ENCODE measurements at places on chromosomes 7 and 10.

DNA sequence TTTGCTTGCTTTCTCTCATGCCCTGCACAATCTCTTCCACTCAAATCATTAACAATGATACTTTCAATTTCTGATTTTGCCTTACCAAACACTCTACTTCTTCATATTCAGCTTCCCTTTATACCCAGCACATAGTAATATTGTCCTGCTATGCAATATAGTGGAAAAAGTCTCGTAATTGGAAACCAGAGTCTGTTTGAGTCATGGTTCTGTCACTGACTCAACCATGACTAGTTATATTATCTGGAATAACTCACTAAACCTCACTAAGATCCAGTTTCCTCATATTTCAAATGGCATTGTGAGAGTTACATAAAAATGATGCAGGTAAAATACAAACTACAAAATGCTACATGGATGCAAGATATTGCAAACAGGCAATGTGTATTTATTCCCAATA lies 98.5 kb upstream of the LRRTM3 start:
- DNase-seq = no peak

GRCh38 chr10:58209669-58210068 lies 58.0 kb downstream of the IPMK start:
- no peak for DNase-seq

GRCh38 chr7:119943942-119944600 lies 328.9 kb upstream of the KCND2 start:
- no peak for DNase-seq

DNA sequence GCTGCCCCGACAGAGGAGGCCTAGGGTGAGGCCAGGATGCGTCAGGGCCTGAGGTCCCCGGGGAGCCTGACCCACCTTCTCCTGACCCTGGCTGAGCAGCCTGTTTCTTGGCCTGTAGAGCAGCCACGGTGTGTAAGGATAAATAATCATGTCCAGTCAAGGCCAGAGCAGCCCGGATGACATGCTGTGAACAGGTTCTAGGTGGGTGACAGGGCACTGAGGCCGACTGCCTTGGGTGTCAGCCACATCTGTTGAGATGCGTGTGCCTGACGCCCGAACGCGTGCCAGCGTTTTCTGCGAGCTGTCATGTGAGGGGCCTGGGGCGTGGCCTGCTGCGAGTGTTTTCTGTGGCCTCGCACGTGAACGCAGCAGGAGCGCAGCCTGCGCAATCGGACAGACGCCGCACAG lies 118.3 kb downstream of the FAM53B start:
- no peak for DNase-seq

DNA sequence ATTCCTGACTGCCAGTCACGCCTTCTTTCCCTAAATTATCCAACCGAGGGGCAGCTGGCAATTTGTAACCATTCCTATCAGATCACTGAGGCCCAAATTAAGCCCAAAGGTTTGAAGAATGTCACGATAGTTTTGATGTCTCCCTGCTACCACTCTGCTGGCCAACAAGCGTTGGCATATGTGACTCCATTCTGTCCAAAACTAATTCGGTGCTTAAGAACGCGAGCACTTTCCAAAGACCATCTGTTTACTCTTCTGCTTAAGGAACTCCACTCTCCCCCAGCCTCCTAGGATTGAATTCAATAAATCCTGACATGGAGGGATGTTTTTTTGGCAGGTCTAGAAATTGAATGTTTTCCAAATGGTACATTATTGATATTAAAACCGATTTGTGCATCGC lies 131.5 kb upstream of the CTBP2 start:
- DNase-seq = no peak

- no peak for DNase-seq
Measured at GRCh38 chr7:51785876-51786275, 469.3 kb upstream of the COBL start.

DNA sequence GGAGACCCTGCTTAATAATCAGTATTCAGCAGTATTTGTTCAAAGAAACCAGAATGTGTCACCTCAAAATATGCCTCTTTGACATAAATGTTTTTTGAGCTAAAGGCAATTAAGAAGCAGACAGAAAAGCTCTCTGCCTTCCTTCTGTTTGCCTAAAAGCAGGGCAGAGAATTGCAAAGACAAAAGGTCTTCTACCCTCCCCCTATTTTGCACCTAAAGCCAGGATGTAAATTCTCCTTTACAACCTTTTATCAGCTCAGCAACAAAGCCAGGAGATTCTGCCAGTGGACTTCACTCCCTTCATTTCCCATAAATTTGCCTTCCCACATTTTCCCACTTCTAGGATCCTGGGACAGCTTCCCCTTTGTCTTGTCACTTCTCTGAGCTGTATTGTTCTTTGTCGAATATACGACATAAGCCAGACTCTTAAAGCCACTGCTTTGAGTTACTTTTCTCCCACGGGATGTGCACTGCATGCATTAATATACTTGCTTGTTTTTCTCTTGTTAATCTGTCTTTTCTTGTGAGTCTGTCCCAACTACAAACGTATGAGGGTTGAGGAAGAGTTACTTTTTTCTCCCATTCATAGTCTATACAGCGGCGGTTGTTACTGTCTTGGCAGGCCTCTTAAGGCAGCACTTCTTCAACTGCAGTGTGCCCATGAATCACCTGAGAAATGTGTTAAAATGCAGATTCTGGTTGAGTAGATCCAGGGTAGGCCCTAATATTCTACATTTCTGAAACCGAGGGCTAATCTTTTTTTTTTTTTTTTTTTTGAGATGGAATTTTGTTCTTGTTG lies 48.2 kb downstream of the ST8SIA6 start:
- DNase-seq = no peak

DNA sequence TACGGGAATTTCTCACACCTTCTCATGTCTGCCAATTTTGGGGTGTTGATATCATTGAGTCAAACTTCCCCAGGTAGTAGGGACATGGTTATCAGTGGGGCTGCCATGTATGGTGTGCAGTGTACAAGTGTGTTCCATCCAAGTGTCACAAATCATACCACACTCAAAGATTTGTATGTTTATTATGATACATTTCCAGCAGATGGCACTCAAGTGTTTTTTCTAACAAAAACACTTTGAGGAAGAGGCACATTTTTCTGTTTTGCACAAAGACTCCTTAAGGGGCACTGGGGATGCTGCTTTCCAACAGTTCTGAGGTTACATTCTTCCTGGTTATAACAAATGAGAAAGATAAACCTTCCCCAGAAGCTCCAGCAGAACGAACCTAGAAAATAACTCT lies 414.5 kb downstream of the REEP3 start:
- DNase-seq = no peak

GRCh38 chr7:151769188-151769821 lies 107.6 kb downstream of the PRKAG2 start:
- DNase-seq = no peak

GRCh38 chr7:155237297-155237696 lies 60.4 kb upstream of the INSIG1 start:
- DNase-seq = no peak

DNA sequence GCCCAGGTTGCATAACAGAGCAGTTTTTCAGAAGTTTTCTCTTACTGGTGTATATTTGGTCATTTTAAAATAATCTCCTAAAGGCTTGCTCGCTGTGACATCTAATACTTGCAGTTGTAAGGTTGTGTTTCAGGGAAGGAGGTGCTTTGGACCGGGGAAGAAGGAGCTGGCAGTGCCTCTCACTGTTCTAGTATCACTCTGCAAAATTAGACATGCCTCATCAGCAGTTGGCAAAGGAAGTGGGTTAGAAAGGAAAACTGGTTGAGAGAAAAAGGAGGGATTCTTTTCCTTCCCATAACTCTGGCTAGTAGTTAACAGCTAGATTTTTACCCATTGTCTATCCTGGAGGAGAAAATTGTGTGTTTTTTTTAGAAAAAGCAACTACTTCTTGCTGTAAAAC lies 34.8 kb downstream of the CUL1 start:
- no peak for DNase-seq

DNA sequence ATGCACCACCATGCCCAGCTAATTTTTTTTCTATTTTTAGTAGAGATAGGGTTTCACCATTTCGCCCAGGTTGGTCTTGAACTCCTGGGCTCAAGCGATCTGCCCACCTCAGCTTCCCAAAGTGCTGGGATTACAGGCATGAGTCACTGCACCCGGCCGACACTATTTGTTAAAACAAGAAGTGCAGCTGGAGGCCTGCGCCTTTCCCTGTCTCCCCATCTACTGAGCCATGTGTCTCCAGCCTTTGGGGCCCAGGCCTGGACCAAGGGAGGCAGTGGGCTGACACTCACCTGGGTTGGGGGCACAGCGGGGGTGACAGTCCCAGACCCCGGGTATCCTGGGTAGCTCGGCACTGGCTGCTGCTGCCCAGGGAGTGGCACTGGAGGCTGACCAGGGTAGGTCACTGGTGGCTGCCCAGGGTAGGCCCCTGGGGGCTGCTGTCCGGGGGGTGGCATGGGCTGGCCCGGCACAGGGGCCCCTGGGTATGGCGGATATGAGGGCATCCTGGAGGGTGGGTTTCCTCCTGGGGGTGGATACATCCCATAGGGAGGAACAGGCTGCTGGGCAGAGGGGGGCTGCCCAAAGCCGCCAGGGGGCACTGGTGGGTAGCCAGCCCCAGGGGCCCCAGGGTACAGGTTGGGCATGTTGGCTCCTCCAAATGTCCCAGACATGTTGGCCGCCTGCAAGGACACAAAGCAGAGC lies 36.3 kb downstream of the PLAC9 start:
- no peak for DNase-seq

GRCh38 chr10:132036153-132036886 lies 29.4 kb upstream of the JAKMIP3 start:
- no peak for DNase-seq

- DNase-seq = no peak
Measured at GRCh38 chr10:33703501-33704213, 369.2 kb upstream of the NRP1 start.

DNA sequence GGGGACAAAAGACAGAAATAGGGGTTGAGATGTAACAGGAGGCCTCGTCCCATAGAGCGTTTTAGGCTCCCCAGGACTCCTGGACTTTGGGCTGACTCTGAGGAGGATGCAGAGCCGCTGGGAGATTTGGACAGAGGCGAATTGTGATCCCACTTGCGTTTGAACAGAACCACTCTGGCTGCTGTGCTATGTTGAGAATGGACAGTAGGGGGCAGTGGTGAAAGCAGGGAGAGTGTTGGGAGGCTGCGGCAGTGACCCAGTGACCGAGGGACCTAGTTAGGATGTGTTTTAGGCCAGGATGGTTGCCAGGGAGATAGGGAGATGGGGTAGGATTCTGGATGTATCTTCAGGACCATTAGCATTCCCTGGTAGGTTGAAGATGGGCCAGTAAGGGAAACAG lies 271.6 kb downstream of the CCDC3 start:
- DNase-seq = no peak

- DNase-seq = no peak
Measured at GRCh38 chr7:151247611-151248345, 716 bp downstream of the SMARCD3 start.

DNA sequence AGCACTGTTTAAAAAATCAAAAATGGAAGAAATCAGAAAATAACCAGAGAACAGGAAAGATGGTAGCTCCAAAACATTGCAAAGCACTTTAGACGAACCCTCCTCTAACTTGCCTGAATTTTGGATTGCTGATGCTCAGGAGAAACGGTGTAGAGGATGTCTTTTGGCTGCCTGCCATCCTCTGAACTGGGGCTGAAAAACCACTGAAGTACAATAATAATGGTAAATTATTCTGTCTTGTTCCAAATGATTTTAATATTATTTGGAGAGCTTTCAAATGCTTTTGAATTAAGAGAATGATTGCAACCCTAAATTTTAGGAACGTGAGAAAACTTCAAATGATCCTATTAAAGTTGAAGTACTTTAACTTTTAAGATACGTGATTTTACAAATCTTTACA lies 167.3 kb upstream of the SLC13A1 start:
- DNase-seq = no peak

- DNase-seq = no peak
Measured at GRCh38 chr7:66693331-66693730, 47.2 kb upstream of the RABGEF1 start.

DNA sequence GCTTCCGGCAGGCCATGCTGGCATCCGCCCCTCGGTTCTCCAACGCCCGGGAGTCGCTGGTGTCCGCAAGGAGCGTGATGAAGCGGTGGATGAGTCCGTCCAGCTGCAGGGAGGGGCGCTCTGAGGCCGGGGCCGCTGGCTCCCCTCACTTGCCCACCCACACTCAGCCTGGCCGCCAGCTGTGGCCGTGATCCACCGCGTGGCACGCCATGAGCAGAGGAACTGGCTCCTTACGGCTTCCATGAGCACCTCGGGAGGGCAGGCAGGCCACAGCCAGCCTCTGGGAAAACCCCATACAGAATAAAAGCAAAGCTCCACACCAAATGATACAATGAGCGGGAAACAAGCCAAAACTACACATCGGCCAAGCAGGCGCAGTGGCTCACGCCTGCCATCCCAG lies 15.5 kb upstream of the MICALL2 start:
- DNase-seq = no peak

DNA sequence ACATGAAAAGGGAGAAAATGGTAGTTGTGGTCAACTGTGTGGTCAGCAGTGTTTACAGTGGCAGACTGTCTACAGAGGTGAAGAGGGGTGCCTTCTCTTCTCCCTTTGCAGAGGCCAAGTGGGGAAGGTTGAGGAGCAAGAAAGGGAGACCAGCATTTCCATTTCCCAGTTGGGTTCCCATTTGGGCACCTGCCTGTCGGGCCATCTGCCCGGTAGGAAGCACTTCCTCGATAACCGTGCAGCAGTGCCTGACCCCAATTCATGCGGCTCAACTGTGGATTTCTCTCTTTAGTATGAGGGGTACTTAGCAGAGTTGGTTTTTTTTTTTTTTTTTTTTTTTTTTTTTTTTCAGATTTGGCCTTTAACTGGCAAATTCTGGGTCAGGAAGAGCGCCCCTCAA lies 127.0 kb downstream of the CCDC3 start:
- DNase-seq = no peak

GRCh38 chr7:150375662-150376521 lies 3.2 kb upstream of the ZNF775 start:
- no peak for DNase-seq

GRCh38 chr10:48248462-48248861 lies 26.0 kb downstream of the FRMPD2 start:
- DNase-seq = no peak

DNA sequence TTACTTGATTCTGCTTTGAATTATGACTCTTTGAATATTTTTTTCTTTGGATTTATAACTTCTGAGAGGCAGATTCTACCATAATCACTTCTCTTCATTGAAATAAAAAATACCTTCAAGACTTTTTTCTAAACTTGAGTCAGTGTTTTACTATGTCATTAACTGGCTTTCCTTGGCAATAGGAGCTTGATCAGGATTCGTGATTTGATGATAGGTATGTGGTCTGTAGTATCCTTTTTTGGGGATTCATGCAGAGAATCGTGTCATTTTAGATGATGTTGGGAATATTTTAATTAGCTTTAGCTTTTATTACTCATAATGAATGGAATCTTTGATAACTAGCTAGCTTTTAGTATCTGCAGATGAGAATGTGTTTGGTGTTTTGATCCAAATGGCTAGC lies 83.3 kb downstream of the PHTF2 start:
- no peak for DNase-seq

DNA sequence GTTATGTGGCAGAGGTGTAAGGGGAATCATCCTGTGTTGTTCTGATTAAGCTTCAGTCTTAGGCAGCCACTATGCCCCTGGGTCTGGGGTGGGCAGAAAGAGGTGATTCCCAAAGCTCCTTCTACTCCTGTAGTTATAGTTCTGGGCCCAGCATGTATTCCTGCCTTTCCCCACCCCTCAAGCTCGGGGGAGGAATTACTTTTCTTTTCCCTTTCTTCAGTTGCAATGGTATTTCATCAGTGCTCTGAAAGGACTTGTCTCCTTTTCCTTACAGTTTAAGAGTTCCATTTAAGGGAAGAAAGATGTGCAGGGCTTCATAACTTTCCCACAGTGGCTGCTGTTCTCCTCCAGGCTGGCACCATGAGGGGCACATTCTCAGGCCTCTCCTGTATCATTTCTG lies 94.2 kb downstream of the MTPAP start:
- no peak for DNase-seq

Data from activated CD4-positive, CD25-positive, alpha-beta regulatory T cell treated with anti-CD3 and anti-CD28 coated beads, Interleukin-2, amount 50 U/mL, for 16 hours (primary cell).